ENCODE measurements at places on chromosomes 5 and 9.

- no peak for DNase-seq
Measured at GRCh38 chr5:169881702-169882303, 98.5 kb downstream of the INSYN2B start.

GRCh38 chr5:157555037-157555640 lies 20.4 kb downstream of the ADAM19 start:
- no peak for DNase-seq

DNA sequence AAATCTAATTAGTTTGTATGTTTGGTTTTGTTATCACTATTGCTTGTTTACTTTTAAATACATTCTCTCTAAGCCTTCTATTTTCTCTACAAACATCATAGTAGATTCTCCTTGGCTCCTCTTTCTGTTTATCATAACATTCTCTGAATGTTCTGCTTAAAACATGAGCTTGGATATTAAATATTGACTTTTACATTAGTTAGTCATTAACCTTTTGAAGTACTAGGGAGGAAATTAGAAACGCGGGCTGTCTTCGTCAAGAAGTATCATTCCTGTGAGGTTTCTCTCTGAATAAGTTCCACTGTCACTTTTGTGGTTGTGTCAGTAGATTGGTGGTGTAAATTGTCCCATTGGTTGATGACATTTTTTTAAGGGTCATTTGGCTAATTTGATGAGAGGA lies 821.5 kb downstream of the EFNA5 start:
- DNase-seq: no peak

DNA sequence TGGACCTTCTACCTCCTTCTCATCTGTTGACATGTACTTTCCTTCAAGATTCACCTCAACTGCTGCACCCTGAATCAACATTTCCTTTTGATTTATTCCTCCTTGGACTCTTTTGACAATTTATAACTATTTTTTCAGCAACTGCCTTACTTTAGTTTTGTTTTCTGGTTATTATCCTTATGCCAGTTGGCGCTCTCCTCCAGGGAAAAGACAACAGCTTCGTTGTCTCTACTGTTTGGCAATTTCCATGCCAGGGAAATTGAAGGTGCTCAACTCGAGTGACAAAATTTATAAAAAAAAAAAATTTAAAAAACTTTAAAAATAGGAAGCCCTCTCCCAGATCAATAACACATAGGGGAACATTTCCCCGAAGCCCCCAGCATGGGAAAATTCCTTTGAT lies 549.2 kb upstream of the DMAC1 start:
- DNase-seq: no peak

GRCh38 chr9:135230817-135231520 lies 143.5 kb downstream of the OLFM1 start:
- no peak for DNase-seq

- DNase-seq: no peak
Measured at GRCh38 chr5:69497006-69497520, 4.5 kb downstream of the OCLN start.
